ENCODE measurements at places on chromosomes 7 and 10.

DNA sequence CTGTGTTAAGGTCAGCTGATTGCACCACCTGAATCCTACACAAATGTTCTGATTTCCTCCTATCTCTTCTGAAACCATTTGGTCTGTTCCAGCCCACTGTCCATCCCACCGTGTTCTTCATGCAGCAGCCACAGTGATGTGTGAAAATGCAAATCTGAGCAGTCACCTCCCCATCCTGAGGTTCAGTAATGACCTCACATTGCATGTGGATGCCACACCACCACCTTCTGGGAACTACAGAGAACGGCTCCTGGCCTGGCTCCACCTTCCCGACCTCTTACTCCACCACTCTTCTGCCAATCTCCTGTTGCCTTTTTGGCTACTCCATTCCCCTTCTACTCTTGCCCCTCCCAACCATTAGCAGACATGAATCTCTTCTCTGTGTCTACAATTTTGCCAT lies 244.4 kb downstream of the TNS3 start:
- no peak for DNase-seq

- DNase-seq = no peak
Measured at GRCh38 chr7:142787783-142788182, 17.0 kb downstream of the PRSS2 start.

DNA sequence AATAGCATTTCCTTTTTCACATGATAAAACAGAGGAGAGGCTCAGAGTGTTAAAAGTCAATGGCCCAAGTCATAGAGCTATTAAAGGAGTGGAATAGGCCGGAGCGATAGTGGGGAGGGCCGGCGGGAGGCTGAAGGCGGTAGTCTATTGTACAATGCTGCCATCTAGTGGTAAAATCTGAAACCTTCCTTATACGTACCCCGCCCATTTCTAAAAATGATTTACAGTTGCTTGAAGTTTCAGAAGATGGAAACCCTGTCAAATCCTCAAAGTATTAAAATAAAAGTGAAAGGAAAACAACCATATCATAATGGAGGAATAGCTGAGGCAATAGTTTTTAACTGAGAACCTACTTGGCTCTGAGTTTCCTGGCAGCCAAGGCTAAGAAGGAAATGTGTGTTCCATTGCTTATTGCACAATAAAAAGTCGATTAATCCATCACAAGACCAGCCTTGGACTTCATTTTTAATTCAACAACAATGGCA lies 209.1 kb downstream of the CCSER2 start:
- DNase-seq = no peak

GRCh38 chr10:100516847-100517246 lies 2.8 kb downstream of the SEC31B start:
- DNase-seq = no peak

GRCh38 chr10:108392286-108392685 lies 1227.8 kb upstream of the SORCS1 start:
- DNase-seq = no peak

- DNase-seq = no peak
Measured at GRCh38 chr7:34130558-34131295, 225.4 kb downstream of the BMPER start.

- DNase-seq = peak; percentile 97
Measured at GRCh38 chr7:30143748-30144251, 9.0 kb downstream of the MTURN start.

- DNase-seq = no peak
Measured at GRCh38 chr7:104843198-104843597, 170.8 kb upstream of the KMT2E start.

- no peak for DNase-seq
Measured at GRCh38 chr7:131673576-131673975, 117.1 kb upstream of the PODXL start.

- no peak for DNase-seq
Measured at GRCh38 chr10:92284112-92284704, 6.7 kb downstream of the CPEB3 start.

DNA sequence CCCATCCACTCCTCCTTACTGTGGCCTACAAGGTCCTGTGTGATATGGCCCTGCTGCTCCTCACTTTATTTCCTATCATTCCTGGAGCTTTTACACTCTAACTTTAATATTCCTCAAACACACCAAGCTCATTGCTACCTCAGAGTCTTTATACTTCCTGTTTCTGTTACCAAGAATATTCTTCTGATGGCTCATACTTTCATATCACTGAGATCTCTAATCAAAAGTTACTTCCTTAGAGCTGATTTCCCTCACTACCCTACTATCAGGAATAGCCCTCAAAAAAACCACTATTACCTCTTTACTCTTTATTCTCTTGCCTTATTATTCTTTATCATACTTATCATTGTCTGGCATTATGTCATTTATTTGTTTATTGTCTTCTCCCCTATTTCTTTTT lies 5.8 kb upstream of the PPP3CB start:
- DNase-seq = no peak

DNA sequence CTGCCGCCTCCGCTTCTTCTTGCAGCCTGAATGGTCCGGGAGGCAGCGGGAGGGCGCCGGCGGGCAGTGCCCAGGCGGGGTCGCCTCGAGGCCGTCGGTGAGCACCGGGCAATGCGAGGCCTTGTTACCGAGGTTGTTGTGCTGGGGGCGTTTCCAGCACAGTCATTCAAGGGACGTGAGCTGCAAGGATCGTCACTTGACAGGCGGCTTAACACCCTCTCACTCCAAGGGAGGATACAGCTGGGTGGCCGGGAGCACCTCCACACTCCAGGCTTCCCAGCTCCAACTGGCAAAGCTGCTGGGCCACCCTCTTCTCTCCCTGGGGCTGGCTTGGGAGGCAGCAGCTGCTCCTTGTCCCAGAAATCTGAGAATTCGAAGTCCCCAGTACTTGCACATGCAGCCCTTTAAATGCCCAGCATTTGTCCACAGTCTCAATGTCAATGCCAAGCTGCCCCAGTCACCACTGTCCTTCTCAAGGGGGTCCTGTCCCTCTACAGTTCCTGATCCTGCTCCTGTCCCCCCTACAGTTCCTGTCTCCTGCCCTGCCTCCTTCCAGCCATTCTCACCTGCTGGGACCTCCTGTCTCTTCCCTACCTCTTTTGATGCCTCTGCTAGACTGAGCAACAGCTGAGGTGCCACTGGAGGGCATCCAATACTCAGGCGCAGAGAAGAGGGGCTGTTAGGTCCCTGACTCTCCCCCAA lies 4.4 kb upstream of the HOXA11 start:
- DNase-seq = no peak

GRCh38 chr7:7642081-7642480 lies 1.5 kb downstream of the UMAD1 start:
- no peak for DNase-seq

DNA sequence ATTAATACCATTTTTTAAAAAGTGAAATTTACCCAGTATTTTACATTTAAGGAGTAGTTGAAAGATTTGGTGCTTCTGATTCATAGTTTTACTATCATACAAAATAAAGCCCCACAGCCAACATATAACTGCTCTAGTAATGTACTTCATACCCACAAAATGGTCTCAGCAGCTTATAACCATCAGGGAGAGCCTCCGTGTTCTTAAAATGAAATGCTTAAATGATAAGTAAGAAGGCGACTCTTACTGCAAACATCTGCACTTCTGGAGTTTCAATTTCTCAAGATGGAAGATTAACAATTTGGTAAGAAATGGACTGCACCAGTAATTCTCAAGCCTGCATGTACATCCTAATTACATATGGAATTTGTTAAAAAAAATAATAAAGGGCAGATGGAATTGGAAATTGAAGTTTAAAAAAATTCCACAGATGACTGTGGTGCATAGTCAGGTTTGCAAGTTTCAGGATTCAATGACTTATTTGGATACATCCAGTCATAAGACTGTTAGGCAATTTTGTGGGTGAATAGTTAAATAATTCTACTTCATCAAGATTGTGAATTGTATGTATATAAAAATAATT lies 461.0 kb downstream of the KIF20B start:
- DNase-seq = no peak

GRCh38 chr7:131506597-131506996 lies 49.8 kb downstream of the PODXL start:
- no peak for DNase-seq

- no peak for DNase-seq
Measured at GRCh38 chr7:40015790-40016296, 65.8 kb downstream of the CDK13 start.

- no peak for DNase-seq
Measured at GRCh38 chr10:43955978-43956377, 307.3 kb upstream of the ZNF32 start.

- no peak for DNase-seq
Measured at GRCh38 chr10:13241613-13242012, 7.4 kb upstream of the UCMA start.

DNA sequence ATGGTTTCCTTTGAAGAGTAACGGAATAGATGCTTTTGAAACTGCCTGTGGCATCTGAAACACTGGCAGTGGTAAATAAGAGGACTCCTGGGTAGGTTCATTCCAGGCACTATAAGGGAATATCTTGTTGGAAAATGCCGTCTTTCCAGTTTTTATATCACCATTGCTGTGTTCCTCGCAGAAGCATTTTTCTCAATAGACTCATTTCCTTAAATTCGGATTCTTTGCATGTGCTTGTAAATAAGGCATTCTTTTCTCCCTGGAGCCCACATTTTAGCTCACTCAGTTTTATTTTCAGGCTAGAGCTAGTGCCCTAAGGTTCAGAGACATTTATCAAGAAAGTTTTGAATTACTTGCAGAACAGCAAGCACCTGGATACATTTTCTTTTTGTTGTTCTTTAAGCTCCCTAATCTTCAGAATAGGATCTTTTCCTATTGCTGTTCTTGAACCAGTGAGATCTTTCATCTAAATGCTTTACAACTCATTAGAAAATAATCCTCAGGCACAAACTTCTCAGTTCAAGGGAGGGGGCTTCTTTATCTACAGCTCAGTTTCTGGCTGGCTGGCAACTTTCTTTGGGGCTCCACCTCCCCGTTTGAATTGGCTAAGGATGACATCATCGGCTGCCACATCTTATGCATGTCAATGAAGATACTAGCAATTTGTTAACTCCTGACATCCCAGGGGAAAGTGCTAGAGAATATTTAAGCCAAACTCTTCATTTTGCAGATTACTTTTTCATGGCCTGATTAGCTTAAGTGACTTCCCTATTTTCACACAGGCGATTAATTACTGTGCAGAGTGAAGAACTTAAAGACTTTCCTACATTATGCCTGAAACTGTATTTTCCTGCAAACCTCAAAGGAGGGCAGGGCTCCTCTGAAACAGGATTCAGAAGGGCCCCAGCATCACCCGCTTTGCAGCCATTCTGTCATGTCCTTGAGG lies 133.7 kb upstream of the RSU1 start:
- DNase-seq = no peak

- DNase-seq = no peak
Measured at GRCh38 chr10:112985690-112986543, 35.9 kb downstream of the TCF7L2 start.

DNA sequence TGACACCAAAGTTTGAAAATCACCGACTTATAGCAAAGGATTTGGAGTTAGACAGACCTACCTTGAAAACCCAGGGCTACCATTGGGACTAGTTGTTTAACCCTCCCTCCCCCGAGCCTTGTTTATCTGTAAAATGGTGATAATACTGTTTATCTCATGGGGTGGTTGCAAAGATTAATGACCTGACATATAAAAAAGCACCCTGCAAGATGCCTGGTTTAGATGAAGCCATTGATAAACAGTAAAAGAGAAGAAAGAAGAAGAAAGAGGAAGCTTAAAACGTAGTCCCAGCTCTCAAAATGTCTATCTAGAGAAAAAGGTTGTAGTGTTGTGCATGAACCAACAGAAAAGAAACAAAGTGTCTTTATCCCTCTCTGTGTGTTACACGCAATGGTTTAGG lies 145.7 kb downstream of the FGFR2 start:
- DNase-seq = no peak

DNA sequence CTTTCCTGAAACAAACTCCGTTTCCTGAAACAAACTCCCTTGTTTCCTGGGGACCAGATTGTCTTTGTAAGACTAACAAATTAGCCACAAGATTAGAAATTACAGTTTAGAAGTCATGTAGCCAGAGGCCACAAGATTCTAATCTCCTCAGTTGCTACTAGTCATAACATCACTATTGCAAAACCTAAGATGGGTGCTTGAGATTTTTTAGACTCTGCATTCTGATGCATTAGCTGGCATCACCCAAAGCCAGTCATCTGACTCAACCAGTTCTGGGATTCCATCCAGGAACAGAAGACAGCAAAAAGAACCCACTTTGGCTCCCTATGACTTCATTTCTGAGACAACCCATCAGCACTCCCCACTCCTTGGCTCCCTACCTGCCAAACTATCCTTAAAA lies 367.9 kb upstream of the MBL2 start:
- DNase-seq = no peak

DNA sequence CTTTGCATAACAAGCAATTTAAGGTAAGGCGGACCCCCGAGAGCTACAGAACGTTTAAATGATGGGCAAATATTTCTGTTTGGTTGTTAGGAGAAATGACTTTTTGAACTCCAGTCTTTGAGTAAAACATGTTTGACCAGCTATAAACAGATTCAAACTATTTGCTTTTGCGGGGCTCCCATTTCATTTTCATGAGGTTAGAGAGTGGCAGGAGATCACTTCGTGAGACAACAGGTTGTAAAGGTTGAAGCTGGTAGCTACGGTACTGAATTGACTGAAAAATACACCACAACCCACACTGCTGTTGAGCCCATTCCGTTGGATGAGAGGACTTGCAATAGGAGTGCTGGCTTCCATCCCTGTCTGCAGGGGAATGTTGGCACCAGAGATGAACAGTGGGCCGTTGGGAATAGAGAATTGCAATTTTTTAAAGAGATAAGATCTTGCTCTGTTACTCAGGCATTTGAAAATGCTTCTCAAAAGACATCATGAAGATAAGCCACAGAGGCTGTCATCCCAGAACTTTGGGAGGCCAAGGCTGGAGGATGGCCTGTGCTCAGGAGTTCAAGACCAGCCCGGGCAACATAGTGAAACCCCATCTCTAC lies 65.7 kb upstream of the CARD11 start:
- no peak for DNase-seq

DNA sequence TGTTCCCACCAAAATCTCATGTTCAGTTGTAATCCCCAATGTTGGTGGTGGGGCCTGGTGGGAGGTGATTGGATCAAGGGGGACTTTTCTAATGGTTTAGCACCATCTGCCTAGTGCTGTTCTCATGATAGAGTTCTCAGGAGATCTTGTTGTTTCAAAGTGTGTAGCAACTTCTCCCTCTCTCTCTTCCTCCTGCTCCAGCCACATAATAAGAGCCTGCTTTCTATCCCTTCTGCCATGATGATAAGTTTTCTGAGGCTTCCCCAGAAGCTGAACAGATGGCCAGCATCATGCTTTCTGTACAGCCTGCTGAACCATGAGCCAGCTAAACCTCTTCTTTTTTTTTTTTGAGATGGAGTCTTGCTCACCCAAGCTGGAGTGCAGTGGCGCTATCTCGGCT lies 910.6 kb downstream of the KCNMA1 start:
- no peak for DNase-seq

- no peak for DNase-seq
Measured at GRCh38 chr7:136000288-136000913, 23.2 kb upstream of the MTPN start.

DNA sequence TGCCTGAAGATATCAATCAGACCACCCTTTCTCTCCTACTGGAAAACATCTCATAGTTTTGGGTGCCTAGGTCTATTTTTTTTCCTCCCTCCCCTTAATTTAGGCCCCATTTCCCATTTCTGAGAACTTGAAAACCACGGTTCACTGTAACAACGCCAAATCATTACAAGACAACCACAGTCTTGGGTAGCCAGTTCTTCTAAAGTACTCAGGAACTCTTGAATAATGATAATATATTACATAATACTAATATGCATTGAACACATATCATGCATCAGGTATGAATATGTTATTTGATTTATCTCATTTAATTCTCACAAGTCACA lies 185.1 kb upstream of the ADO start:
- no peak for DNase-seq

- DNase-seq = no peak
Measured at GRCh38 chr7:23167691-23168090, 14.2 kb upstream of the NUP42 start.

Measured in NCI-H2081 treated with DMSO at 0.1 percent for 48 hours (cell line).